Karpas-422 (cell line): ENCODE measurements at places on chromosomes 5 and 9.

GRCh38 chr5:117759849-117760499 lies 1185.4 kb upstream of the SEMA6A start:
- no peak for DNase-seq

DNA sequence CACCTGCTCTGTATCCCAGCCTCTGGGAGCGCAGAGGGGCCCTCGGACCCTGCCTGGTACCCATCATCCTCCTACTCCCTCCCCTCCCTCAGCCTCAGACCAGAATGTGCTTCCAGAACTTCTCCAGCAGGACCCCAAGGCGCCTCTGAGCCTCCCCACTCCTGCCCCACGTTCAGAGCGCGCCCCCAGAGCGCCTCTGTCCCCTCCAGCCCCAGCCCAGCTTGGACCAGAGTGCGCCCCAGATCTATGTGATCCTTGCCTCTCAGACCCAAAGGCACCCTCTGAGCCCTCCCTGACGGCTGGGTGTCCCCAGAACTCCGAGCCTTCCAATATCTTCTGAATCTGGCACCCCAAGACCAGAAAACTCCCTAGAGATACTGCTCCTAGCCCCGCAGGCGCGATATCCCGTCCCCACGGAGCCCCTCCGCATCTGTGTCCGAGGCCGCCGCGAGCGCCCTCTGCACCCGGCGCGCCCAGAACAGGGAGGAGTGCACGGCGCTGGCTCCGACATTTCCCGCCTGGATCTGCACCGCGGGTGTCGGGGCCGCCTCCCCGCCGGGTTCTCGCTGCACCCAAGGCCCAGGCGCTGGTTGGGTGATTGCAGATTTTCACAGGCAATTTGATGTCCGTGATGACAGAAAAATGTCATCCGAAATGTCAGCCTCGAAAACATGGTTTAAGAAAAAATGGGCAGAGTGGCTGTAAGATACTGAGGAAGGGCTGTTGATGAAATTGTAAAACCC lies 522 bp downstream of the BHMT start:
- no peak for DNase-seq

GRCh38 chr5:56817263-56818014 lies 2.1 kb downstream of the MAP3K1 start:
- DNase-seq = peak; percentile 67

- DNase-seq = no peak
Observed at GRCh38 chr9:35708146-35708545, 18.4 kb upstream of the TPM2 start.

GRCh38 chr9:137397675-137398423 lies 25.1 kb downstream of the EXD3 start:
- no peak for DNase-seq

DNA sequence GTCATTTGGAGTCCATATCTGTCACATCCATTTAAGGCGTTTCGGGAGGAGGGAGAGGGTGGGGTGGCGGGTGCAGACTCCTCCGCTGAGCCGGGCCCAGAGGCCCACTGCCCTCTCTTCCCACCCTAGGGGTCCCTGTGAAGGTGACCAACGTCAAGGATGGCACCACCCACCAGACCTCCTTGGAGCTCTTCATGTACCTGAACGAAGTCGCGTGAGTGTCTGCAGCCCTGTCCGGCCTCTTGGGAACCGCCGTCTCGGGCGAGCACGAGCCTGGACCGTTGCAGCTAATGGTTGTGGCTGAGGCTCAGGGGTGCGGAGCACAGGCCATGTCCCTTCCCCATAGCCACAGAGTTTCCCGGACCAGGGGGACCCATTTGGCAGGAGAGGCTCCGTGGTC lies 34.8 kb downstream of the ASS1 start:
- DNase-seq = no peak

DNA sequence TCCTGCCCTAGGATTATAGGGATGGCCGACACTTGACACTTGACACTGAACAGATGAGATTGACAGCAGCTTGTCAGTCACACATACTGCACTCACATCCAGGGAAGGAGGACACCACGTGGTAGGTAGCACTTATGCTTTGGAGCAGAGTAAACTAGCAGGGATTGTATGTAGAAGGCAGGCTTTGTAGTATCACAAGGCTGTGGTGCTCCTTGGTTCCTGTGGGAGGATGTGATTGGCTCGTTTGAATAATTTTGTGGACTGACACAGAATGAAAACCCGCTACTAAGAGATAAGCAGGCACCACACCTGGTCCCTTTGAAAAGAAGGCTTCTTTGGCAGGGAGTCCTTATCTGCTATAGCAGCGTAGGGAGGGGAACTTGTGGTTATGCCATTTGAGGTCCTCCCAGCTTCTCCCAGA lies 63.6 kb upstream of the IL12B start:
- DNase-seq = no peak

DNA sequence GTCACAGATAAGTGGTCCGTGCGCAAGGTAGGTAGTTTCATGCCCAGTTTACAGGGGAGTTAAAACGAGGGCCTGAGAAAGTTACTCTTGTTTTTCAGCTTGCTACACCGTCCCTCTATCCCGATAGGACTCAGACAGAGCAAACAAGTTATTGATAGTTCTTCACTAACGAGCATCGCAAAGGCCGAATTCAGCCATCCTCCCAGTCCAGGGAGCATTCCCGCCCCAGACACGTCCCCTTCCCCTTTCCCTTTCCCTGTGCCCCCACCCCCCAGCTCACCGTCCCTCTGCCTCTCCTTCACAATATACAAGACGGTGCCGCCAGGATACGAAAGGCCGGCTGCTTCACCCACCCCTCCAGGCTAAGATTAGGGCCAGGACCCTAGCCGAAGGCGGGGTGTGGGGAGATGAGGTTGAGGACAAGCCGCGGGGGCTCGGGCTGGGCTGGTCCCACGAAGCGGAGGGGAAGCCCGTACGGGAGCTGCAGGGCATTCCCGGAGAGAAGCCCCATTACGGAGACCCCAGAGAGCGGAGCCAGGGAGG lies 599 bp downstream of the KIAA1191 start:
- DNase-seq = no peak

GRCh38 chr9:75975071-75975470 lies 84.6 kb downstream of the PCSK5 start:
- no peak for DNase-seq
